Activated T-cell treated with anti-CD3 and anti-CD28 coated beads for 48 hours (primary cell): ENCODE measurements at places on chromosomes 1 and 21.

- DNase-seq: no peak
Observed at GRCh38 chr1:31985430-31985829, 28.2 kb upstream of the KHDRBS1 start.

DNA sequence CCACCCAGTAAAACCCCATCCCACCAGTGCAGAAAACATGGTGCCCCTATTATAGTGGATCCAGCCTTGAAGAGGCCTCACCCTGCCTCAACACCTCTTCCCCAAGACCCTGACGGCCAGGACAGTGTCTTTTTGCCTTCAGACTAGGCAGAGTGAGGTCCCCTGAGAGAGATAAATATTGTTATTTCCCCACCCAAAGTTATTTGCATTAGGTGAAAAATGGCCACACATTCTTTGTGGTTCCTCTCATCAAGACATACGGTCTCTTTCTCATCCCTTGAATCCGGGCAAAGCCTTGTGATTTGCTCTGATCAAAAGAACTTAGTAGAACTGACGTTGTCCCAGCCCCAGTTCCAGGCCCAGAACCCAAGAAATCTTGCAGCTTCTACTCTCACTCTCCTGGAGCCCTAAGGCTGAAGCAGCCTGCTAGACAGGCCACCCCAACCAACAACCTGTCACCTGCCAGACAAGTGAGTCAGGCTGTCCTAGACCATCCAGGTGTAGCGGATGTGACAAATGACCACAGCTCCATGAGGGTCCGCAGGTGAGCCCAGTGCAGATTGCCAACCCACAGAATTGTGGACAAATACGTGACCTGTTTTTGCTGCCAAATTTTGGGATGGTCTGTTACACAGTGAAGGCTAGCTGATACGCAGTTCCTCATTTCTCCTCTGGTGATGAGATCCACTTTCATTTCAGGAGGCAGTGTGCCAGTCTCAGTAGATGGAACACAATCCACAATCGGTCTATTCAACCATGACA, 8.1 kb upstream of the SSU72 start:
- no peak for DNase-seq

DNA sequence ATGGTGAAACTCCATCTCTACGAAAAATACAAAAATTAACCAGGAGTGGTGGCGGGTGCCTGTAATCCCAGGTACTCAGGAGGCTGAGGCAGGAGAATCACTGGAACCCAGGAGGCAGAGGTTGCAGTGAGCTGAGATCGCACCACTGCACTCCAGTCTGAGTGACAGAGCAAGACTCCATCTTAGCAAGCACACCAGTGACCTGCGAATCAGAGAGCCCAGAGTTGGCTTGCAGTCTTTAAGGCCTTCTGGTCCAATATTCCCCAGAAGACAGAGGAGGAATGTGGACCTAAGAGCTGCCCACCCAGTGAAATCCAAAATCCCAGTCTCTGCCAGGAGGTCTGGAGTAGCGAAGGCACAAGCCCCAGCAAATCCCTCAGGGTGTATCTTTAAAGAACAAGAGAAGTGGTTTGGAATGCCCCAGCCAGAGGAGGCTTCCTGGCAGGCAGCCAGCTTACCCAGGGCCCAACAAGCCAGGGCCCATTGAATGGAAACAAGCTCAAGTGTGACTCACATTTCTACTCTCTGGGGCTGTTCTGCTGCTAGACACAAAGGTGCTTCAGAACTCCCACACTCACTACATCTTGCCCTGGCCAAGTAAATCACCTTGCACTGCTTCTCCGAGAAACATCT, 23.9 kb downstream of the GPR161 start:
- DNase-seq: peak; percentile 51

DNA sequence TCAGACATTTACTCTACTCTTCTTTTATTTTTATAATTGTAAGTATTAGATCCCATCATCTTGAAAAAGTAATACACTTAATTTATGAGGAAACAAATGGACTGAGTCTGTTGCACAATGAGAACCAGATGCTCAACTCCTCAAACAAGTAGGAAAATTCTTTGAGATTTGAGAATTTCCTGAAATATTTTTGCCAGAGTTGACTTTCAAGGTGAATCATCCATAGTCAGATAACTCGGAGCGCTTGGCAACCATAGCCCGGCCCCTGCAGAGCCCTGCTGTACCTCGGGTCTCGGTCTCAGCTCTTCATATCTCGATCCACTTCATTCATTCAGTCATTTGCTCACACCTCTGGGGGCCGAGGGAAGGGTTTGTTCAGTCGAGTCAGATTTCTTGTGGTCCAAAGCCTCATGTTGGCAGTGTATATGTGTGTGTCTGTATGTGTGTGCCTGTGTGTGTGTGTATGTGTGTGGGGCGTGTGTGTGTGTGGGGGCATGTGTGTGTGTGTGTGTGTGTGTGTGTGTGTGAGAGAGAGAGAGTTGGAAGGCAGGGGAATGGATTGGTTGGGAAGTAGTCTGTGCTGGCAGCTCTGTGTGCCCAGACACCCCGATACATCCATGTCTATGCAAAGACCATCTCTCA, 18.1 kb upstream of the PCP4 start:
- DNase-seq: no peak

DNA sequence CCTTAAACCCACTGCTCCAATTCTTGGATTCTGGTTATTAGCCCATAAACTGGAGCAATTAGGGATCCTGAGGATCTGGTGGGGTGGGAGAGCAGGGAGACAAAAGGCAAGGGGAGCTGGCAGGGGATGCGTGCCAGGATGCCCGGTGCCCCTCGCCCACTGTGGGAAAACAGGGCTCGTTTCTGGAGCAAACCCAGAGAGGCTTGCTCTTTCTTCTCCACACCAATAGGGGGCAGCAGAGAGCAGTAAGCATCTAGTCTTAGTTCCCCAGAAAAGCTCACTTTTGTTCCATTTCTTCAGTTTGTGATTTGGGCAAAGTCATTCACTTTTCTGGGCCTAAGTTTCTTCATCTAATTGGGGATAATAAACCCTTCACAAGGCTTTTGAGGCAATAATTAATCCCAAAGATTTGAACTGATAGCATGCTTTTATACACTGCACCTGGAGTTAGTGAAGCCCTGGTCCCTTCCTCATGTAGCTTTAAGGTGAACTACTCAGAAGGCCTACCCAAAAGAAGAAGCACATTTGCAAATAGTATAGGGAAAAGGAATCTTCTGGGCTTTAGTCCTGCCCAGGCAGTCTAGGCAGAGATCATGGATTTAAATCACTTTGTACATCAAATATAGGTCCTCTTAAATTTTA, 160.6 kb upstream of the USP24 start:
- peak; percentile 1 for DNase-seq

GRCh38 chr1:198255784-198256183, 99.0 kb downstream of the NEK7 start:
- no peak for DNase-seq

- no peak for DNase-seq
Observed at GRCh38 chr1:56452027-56453011, 127.0 kb downstream of the PLPP3 start.

GRCh38 chr21:17613242-17613676, 558 bp upstream of the BTG3 start:
- DNase-seq: peak; percentile 3

GRCh38 chr1:223739366-223740037, 27.2 kb downstream of the CAPN2 start:
- no peak for DNase-seq

GRCh38 chr1:234932106-234932505, 196.5 kb downstream of the TOMM20 start:
- no peak for DNase-seq

DNA sequence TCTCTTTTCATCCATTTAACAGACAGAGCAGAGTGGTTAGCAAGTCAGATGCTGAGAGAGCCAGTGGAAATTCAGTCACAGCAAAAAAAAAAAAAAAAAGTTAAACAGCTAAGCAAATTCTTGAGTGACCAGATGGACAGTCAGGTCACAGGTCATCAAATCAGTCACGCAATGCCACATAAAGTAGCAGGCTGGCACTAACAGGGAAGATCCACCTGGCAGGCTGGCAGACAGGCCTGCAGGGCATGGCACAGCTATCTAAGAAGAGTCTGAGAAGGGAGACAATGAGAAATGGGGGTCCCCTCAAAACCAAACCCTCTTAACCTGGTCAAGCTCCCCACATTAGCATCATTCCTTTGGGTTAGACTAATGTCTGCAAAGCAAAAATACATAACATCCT, 371.9 kb downstream of the TTLL7 start:
- no peak for DNase-seq

DNA sequence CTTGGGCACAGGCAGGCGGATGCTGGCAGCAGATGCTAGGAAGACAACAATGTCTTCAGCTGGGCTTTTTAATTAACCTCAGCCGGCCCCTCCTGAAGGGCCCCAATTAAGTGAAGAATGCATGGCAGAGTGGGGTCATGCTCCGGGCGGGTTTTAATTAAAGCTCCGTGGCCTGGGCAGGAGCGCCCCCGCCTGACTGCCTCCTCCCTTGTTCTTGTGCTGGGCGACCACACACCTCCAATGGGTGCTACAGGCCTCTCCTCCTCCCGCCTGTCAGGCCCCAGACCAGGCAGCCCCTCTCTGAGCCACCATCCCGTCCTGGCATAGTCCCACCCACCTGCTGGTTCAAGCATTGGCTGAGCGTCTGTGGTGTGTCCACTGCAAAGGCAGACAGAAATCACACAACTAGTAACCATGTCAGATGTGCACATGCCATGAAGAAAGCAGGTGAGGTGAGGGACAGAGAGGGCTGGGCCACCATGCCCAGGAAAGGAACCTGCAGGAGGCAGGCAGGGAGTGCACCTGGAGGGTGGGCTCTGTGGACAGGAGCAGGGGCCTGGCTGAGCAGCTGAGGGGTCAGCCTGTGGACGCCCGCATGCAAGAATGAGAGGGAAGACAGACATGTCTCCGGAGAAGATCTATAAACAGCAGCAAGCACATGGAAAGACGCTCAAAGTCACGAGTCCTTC, 8.5 kb upstream of the ARF1 start:
- DNase-seq: no peak

DNA sequence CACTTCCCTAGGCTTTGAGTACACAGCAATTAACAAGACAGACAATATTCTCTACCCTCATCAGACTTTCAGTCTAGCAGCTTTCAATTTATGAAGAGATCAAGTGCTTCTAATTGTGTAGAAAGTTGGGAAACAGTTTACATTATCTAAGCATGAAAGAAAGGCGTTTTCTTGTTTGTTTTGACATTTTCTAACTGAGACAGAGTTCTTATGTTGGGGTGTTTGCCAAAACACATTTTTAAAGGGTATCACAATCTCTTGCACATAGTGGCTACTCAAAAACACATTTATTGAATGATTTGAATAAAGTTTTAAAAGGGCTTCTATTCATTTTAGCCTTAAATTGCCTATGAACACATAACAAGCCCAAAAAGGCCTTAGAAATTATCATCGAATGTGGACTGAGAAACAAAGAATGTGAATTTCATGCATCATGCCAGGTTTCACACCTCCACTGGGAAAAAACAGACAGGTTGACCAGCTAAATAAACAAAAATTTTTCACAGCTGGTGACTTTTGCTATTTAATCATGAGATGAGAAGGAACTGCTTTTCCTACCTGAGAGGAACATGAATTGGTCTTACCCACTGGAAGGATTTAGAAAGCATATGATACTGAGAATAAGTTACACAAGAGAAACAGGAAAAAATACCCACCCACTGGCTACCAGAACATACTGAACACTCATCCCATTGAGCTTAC, 394.5 kb upstream of the PKN2 start:
- DNase-seq: no peak

DNA sequence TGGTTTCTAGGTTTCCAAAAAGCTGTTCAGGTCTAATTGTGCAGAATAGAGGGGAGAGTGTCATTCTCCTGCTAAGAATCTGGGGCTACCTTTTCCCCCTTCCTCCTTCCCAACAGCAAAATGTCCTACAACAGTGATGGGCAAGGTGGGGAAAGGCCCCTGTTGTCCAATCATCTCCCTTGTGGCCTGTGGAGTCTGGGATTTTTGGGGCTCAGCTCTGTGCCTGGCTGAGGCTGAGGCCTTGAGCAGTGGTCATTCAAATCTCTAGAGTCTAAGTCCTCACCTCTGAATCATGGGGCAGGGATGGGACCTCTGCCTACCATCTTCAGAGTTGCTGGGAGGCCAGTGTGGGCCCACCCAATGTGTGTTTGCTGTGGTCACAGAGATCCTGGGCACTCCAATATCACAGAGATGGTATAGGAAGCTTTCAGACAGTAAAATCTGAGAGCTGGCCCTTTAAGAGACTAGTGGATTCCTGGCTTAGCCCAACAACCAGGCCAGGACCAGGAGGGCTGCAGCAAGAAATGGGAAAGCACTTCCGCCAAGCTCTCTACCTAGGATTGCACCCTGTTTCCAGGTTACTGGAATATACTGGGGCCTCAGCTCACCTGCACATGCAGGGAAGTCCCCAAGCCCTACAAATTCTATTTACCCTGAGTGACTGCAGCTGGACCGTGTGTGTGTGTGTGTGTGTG, 28.5 kb upstream of the TENT5C start:
- DNase-seq: no peak

DNA sequence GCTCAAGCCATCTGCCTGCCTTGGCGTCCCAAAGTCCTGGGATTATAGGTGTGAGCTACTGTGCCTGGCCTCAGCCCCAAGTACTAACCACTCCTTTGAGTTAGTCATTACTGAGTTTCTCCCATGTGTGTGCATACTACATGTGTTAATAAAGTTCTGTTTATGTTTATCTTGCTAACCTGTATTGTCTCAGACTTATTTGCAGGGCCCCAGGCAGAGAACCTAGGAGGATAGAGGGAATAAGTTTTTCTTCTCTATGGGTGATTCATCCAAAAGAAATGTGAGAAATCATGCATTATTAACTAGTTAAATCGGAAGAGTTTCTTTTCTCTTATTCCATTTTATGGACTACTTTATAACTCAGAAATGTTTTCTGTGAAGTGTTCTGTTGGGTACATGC, 203.9 kb upstream of the CACYBP start:
- no peak for DNase-seq

DNA sequence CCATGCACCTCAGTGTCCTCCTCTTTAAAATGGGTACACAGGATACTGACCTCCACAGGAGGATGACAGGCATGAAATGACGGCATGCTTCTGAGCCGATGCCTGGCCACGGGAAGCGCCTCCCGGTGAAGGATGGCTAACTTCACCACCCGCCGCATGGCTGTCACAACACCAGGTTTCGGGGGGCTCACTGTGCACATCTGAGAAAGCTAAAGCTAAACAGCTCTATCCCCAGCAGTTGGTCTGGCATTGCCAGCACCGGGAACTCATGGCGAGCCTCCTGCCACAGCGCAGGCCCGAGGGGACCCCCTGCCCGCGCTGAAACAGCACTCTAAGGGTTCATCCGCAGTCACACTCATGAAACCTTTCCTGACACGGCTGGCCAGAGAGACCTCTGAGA, 16.0 kb downstream of the NPHP4 start:
- DNase-seq: no peak

GRCh38 chr1:30919025-30919881, 10.7 kb upstream of the SDC3 start:
- no peak for DNase-seq

DNA sequence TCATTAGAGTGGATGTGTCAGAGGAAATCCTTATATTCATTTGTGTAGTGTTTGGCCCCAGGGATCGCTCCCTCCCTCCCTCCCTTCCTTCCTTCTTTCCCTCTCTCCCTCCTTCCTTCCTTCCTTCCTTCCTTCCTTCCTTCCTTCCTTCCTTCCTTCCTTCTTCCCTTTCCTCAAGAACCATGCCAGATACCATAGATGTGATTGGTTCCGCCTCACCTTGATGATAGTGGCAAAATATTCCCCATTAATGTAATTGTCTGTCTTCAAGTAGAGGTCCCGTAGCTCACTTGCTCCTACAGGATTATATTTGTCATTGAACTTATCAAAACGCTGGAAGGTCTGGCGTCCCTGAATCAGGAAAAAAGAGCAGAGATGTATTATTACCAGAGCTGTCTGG, 7.8 kb upstream of the DENND2C start:
- DNase-seq: no peak
